ENCODE measurements at places on chromosomes 5 and 9.

DNA sequence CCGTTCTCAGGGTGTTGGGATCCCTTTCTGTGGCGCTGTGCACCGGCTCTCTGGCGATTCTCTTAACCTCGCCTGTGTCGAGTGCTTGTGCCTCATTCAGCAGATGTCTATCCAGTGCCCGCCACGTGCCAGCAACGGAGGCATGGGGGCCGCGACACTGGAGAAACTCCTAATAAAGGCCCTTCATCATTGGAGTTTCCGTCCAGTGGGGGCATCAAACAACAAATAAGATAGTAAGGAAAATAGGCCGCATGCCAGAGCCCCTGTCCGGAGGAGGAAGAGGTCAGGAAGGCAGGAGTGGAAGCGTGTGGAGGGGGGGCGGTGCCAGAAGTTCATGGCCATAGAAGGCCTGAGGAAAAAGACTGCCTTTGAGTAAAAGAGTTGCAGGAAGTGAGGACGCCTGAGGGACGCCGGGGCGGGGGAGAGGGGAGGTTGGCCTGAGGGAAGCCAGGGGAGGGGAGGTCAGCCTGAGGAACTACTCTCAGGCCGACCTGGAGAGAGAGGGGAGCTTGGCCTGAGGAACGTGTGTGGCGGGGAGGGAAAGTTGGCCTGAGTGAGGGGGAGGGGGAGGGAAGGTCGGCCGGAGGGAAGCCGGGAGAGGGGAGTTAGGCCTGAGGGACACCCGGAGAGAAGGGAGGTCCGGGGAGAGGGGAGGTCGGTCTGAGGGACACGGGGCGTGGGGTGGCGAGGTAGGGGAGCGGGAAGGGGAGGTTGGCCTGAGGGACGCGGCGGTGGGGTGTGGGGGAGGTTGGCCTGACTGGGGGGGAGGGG lies 82.2 kb downstream of the CACNA1B start:
- no peak for DNase-seq

DNA sequence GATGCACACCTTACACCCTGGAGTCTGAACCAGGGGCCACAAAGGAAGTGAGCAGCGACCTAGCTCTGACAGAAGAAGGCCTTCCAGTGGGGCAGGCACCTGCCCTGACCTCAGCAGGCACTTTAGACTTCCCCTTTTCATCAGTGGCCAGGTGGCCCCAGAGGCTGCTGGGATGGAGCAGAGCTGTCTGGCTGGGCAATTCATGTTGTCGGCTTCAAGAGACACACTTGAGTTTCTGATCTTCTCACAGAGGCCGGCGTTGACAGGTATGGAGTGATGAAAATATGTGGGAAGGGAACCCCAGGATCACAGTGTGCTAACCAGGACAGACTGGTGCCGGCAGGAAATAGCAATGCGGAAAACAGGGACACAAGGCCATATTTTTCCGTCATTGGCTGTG lies 375.5 kb downstream of the CTNND2 start:
- no peak for DNase-seq

DNA sequence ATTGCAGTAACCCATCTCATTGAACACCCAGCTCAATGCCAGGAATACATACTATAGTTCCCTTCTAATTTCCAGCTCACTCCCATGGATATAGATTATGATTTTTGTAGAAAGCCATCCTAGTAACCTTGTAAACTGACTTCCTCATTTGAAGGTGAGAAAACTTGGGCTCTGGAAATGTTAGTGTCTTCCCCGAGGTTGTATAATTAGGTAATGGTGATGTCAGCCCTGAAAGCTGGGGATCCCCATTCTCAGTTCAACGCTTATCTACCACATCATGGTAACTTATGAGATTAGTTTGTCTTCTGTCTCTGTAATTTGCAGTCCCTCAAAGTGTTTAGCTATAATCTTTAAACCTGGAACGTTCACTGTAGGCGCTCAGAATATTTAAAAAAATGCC lies 34.6 kb upstream of the PTCH1 start:
- DNase-seq = no peak

- DNase-seq = no peak
Observed at GRCh38 chr5:16552666-16553343, 64.0 kb downstream of the RETREG1 start.

DNA sequence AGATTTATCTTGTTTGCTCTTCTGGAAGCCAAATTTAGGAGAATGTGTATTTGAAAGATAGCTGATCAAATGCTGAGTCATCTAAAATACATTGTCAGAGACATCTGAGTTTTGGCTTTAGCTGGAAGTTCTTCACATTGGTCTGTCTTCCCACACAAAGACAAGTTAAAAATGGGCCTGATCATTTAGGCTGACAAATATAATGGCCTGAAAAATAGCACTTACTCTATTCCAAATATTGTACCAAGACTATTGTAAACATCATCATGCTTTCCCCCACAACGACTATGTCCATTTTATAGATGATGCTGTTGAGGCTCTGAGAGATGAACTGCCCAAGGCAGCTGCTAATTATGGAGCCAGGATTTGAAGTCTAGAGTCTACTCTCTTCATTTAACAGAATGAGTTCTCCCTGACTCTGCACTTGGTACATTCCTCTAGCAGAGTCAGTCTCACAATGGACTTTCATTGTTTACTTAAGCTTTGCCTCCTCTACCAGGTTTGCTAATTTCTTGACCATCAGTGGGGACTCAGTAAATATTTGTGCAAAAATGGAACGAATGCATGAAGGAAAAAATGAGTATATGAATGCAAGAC lies 619.4 kb upstream of the KLF4 start:
- no peak for DNase-seq

DNA sequence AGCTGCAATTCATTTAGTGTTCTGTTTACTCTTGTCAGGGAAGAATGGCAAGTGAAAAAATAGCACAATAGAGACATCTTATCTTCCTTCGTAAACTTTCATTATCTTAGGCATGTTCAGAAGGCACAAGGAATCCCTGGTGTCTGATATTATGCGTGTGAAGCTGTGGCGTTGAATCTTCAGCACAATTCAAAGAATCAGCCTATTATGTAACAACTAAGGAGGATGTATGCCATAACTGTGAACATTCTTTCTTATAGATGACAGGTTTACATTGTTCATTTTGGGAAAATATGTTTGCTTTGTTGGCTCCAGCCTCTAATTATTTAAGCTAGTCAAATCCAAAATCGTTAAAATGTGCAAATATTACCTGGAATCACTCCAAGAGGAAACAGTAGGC lies 446.1 kb downstream of the ANXA1 start:
- no peak for DNase-seq

GRCh38 chr9:38682713-38683112 lies 37.2 kb downstream of the FAM240B start:
- no peak for DNase-seq

DNA sequence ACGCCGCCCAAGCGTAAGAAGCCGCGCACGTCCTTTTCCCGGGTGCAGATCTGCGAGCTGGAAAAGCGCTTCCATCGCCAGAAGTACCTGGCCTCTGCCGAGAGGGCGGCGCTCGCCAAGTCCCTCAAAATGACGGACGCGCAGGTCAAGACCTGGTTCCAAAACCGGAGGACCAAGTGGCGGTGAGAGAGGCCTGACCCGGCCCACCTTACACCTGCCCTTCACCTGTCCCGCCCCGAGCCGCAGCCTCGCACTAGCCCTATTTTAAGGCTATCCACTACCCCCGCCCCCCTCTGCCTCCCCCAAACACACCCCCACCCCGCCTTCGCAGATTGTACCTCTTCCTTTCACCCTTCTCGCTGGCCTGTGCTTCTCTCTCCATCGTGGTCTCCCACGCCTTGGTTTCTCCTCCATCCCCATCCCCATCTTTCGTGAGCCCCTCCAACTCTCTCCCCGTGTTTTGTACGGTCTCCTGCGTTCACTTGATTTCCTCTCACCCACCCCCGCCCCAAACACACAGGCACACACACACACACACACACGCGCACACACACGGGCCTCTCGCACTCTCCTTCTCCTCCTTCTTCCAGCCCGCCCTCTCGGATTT lies 1.3 kb downstream of the TLX3 start:
- DNase-seq = no peak

GRCh38 chr9:78262655-78263054 lies 26.8 kb downstream of the CEP78 start:
- DNase-seq = no peak

GRCh38 chr5:156476158-156476551 lies 149.2 kb downstream of the SGCD start:
- DNase-seq = no peak

- DNase-seq = no peak
Observed at GRCh38 chr5:67333171-67333570, 136.6 kb upstream of the CD180 start.

DNA sequence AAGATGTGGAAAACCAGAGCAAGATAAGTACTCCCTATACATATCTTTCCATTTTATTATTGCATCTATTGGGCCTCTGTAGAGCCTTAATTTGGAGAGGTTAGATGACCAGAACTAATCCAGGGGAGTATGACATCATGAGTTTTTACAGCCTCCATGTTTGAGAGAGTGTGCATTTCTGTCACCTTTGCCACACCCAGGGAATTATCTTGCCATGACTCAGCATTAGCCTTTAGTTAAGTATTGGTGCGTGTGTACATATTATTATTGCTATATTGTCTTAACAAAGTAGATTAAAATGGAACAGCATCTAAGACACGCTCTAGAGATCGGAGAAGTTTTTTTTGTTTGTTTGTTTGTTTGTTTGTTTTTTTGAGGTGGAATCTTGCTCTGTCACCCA lies 27.6 kb downstream of the DIMT1 start:
- DNase-seq = no peak

GRCh38 chr5:175590471-175590881 lies 67.4 kb upstream of the HRH2 start:
- DNase-seq = no peak

DNA sequence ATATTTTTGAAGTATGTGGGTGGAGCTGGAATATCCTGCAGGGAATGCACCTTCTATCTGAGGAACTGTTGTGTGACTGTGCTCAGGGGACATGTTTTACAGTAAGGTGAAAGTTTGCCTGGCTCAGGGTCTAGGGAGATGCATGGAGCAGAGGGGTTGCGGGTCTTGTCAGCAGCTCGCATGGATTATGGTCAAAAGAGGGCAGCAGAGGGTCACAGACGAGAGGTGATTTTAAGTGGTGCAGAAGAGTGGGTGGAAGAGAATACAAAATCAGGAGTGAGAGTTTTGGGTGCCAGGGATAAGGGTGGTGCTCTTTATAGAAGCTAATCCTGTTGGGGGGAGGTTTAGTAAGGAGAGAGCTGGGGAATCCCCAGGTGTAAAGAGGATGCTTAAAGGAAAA lies 53.5 kb upstream of the GRIN3A start:
- DNase-seq = no peak

DNA sequence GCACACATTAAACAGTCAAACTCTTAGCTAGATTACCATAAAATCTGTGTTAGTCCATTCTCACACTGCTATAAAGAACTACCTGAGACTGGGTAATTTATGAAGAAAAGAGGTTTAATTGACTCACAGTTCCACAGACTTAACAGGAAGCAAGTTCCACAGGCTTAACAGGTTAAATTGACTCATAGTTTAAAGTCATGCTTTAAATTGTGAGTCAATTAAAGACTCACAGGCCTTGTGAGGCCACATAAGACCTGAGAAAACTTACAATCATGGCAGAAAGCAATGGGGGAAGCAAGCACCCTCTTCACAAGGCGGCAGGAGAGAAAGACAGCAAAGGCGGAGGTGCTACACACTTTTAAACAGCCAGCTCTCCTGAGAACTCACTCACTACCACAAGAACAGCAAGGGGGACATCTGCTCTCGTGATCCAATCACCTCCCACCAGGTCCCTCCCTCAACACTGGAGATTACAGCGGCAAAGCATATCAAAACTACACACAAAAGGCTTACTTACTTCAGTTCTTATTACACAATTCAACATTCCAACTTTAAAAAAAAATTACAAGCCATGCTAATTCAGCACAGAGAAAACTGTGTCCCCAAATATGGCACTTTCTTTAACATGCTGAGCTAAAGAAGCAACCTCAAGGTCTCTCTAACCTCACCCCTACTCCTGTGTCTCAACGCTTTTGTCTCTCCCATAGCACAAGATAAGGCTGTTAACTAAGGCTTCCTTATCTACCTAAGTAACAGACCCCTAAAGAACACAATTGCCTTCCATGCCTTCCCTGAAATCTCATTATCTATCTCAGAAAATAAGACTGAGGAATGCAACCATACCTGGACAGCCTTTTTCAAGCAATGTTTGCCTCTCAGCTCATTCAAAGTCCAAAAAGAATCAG lies 805.1 kb downstream of the NR2F1-AS1 start:
- DNase-seq = no peak

GRCh38 chr5:54872810-54873209 lies 112.6 kb downstream of the ESM1 start:
- DNase-seq = no peak

DNA sequence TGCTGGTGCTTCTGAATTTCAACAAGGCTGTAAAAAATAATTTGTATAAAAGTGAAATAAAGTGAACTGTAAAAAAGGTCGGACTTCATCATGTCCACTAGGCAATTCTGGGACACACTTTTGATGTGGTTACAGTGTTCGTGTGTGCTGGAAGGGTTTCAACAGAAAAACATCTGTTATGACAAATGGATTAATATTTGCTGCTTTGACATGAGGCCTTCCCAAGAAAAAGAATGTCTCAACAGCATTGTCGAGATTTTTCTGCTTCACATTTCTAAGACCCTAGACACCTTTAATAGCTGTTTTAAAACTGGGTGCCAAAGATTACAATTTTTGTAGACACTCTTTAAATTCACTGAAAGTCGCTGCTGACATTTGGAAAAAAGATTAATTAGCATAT lies 216.6 kb downstream of the SLC12A2 start:
- DNase-seq = no peak

DNA sequence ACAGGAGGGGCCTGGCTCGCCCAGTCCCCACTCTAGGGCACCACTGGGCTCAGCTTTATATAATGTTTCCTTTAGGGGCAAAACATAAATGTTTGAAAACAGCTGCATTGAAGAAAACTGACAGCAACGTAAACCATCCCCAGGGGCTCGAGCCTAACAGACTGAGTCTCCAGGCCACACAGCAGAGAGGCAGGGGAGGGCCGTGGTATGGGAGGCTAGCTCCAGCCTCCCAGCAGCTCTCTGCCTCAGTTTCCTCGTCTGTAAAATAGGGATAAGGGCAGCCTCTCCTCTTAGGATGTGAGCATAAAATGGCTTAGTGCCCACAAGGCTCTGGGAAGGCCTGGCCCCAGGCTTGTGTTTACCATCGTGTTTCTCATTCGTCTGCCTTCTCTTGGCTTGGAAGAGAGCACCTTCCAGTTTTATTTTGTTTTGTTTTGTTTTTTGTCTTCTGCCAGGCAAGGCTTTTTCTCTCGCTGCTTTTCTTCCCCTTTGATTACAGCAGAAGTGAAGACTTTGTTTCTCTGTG lies 2.7 kb downstream of the ANKRD33B start:
- no peak for DNase-seq

DNA sequence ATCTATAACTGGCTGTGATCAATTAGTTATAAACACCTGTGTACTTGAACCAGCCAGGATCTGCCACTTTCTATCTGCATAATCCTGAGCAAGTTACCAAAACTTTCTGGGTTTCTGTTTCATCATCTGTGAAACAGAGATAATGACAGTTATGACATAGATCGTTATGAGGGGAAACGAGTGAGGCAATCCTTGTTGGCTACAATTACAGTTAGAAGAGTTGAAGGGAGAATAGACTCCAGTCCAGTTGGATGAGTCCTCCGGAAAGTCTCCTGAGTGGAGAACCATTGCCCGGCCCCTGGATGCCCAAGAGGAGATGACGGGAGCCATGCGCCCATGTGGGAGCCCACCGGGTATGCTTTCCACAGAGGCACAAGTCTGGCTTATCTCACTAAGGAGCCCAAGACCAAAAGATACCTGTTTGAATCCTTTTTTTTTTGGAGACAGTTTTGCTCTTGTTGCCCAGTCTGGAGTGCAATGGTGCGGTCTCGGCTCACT lies 4.5 kb downstream of the PDE6A start:
- no peak for DNase-seq

Data from activated T-helper 1 cell treated with Interleukin-2 at 50 U/mL for 16 hours (primary cell).